Activated naive CD8-positive, alpha-beta T cell treated with anti-CD3 and anti-CD28 coated beads, Interleukin-2, amount 10 ng/mL, durations not matched to agents 7 days and 5 days (primary cell): ENCODE measurements at places on chromosomes 16 and 17. TPM values are rescaled to one million over a fixed set of nuclear protein-coding genes. Genes with fewer than 3 reads are reported as not detected.

Gene BCO1
- total RNA-seq = not detected

Gene BCAR1
- total RNA-seq = not detected

Gene PDPR
- total RNA-seq = 26.1 TPM

Gene ADAM11
- total RNA-seq = 0.55 TPM

Gene SLC35G6
- total RNA-seq = not detected

Gene MAZ
- 395 TPM for total RNA-seq

Gene SLC25A10
- total RNA-seq = 22.0 TPM

Gene TAOK2
- 53.4 TPM for total RNA-seq

Gene ST6GALNAC1
- total RNA-seq = not detected

Gene C16orf82
- total RNA-seq = not detected

Gene TNFSF13
- total RNA-seq = 8.4 TPM

Gene FOXF1
- total RNA-seq = not detected

Gene NEUROD2
- total RNA-seq = not detected

Gene PCGF2
- 1.8 TPM for total RNA-seq

Gene TP53TG3F
- total RNA-seq = not detected

Gene SHISA9
- not detected for total RNA-seq

Gene HOXB9
- 0.23 TPM for total RNA-seq

Gene FASN
- 163 TPM for total RNA-seq

Gene KRT33A
- not detected for total RNA-seq

Gene MFAP4
- total RNA-seq = not detected

Gene CCL18
- total RNA-seq = not detected

Gene PNMT
- total RNA-seq = not detected

Gene IL34
- not detected for total RNA-seq

Gene SLC5A10
- total RNA-seq = not detected

Gene STH
- total RNA-seq = not detected

Gene CAMTA2
- total RNA-seq = 62.0 TPM

Gene CLEC3A
- total RNA-seq = not detected

Gene VTN
- total RNA-seq = not detected
